Activated CD8-positive, alpha-beta T cell treated with anti-CD3 and anti-CD28 coated beads, Interleukin-2, amount 10 ng/mL, durations not matched to agents 7 days and 5 days (primary cell): ENCODE measurements at places on chromosomes 5 and 9.

GRCh38 chr5:169767938-169768337, 130.9 kb downstream of the DOCK2 start:
- DNase-seq: no peak

- DNase-seq: no peak
These were observed 96.4 kb upstream of the COL5A1 start for GRCh38 chr9:134545215-134545542.

- no peak for DNase-seq
These were observed 18.9 kb downstream of the RPS23 start for GRCh38 chr5:82259172-82259800.

GRCh38 chr5:40378396-40379177, 301.1 kb upstream of the PTGER4 start:
- DNase-seq: no peak

DNA sequence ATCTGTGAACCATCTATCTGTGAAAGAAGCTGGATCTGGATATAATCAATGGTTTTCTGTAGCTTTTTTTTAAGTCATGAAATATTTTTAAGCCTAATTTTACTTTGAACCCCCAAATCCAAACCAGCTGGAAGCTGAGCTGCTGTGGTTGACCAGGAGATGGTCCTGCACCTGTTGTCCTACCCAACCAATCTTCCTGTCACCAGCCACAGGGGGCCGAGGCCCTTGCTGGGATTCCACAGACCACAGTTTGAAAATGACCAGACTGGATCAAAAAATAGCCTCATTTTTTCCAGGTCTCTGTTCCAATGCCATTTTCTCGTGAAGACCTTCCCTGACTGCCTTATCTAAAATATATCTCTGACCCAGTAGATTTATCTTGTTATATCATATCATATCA, 200.6 kb downstream of the SGCD start:
- DNase-seq: no peak

- no peak for DNase-seq
These were observed 79.7 kb upstream of the SMIM23 start for GRCh38 chr5:171705830-171706468.

GRCh38 chr5:72596956-72597355, 89.7 kb upstream of the ZNF366 start:
- DNase-seq: no peak

- DNase-seq: no peak
These were observed 211.1 kb downstream of the DMRTA1 start for GRCh38 chr9:22657713-22658112.

- DNase-seq: no peak
These were observed 8.6 kb upstream of the PSAT1 start for GRCh38 chr9:78288214-78288892.

GRCh38 chr9:75965231-75965630, 74.8 kb downstream of the PCSK5 start:
- DNase-seq: no peak

GRCh38 chr9:83986765-83987401, 6.3 kb downstream of the RMI1 start:
- DNase-seq: no peak

DNA sequence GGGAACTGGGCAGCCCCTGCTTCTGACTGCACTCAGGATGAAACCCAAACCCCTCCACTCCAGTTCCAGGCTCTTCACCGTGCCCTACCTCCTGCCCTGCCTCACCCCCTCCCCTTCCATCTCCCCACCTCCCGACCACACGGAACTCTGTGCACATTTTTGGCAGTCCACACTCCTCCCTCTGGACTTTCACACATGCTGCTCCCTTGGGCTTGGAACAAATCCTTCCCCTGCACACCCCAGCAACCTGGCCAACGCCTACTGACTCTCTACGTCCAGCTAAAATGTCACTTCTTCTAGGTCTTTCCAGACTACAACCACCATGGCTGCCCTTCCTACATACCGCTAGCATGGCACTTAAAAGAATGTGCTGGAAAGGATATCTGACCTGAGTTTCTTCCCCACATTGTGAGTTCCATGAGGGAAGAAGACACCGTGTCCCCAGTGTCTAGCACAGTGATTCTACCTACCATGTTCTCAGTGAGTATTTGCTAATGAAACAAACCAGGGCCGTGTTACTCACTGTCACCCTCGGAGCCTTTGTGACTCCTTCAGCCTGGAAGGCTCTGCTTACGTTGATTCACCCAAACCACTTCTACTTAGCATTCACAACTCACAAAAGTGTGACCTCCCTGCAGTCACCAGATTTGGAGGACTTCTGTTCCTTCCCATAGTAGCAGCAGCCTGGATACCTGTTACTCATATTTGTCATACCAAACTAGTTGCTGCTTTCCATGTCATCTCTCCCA, 18.7 kb downstream of the RETREG1 start:
- DNase-seq: no peak

- no peak for DNase-seq
These were observed 16.2 kb downstream of the RBM18 start for GRCh38 chr9:122248448-122248865.

DNA sequence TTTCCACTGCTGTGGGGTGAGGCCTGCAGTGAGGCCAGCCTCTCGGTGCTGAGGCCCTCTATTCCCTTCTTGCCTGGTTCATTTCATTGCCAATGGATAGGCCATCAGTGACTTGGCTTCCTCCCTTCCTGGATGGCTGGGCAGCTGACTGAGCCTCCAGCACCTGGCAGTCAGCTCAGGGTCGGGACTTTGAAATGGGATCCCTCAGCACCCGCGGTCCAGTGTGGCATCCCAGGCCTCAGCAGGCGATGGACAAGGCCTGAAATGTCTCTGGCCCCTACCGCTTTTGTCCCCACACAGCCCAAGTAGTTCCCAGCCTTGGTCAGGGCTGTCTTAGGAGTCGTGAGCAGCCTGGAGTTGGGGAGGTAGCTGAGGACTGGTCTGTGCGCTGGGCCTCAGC, 17.2 kb downstream of the NDST1 start:
- DNase-seq: no peak

DNA sequence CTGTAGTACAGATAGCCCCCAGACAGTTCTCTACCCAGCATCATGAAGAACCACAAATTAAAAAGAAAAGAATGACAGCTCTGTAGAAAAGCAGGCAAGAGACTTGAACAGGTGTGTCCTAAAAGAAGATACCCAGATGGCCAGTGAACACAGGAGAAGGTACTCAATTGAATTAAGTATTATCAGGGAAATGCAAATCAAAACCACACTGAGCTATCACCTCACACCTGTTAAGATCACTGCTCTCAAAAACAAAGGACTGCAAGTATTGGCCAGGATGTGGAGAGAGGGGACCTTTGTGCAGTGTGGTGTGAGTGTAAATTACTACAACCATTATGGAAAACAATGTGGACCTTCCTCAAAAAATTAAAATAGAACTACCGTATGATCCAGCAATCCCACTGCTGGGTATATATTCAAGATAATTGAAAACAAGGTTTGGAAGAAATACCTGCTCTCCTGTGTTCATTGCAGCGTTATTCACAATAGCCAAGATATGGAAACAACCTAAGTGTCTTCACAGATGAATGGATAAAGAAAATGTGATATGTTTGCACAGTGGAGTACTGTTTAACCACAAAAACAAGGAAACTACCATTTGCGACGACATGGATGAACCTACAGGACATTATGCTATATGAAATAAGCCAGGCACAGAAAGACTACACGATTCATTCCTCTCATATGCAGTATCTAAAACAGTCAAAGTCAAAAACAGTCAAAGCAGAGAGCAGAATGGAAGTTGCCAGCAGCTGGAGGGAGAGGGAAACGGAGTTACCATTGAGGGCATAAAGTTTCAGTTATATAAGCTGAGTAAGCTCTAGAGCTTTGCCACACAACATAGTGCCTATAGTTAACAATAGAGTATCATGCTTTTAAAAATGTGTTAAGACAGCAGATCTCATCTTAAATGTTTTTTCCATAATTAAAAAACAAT, 102.6 kb downstream of the WNK2 start:
- no peak for DNase-seq

- no peak for DNase-seq
These were observed 141.7 kb downstream of the BARX1 start for GRCh38 chr9:93813221-93814076.

DNA sequence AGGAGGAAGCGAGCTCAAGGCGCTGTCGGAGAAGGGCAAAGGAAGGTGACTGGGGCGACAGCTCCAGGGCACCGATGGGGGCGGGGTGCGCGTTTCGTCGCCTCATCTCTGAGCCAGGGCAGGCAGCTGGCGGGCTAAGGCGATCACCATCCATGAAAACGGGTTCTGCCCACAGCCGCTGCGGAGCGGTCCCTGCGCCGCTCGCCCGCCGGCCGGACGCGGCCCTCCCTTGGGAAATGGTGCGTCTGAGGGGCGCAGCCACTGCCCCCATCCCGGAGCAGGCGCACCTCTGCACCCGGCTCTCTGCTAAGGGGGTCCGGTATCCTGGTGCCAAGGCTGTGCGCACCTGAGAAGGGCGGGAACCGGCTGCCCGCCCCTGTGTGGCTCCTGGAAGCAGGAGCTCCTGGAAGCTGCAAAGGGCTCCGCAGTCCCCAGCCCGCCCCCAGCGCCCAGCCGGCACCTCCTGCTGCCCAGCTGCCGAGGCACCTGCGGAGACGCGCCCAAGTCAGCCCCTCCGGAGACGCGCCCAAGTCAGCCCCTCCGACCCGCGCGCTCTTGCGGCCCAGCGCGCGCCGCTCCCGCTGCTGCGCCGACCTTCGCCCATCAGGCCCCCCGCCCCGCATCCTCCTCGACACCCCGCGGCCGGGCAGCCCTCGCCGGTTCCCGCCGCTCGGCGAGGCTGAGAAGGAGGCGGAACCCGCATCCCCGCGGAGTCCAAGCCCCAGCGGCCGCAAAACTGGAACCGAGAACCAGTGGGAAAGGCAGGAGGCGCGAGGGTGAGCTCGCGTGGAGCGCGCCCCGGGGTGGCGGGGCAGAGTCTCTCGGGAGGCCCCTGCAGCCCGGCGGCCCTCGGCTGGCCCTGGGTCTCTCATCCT, 757 bp downstream of the ANKRD34B start:
- DNase-seq: no peak

DNA sequence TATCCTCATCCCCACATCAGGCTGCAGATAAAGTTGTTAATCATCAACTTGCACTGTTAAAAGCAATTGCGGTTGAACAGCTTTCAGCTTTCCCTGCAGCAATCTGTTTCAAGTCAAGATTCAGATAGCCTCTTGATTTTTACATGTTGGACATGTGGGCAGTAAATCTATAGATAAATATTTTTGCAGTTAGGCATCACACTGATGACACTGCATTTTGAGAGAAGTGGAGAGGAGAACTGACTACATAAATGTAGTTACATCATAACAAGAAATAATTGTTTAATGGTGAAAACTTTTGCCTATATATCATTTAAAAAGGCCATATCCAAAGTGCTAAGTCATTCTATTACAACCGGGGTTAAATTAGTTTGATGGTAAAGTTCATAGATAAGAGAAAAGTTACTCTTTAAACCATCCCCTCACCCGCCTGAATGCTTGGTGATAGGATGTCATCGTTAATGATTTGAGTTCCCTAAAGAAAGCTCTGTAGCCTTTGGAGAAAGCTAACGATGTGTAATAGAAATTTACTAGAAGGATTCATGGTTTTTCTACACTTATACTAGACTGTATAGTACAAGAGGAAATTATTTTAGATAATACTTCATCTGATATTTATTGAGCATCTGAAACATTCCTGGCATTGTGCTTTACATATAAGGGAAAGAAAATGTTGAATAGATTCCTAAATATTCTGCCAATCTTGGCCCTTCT, 30.8 kb upstream of the ALDH1A1 start:
- DNase-seq: no peak

GRCh38 chr5:77152441-77152840, 58.0 kb upstream of the PDE8B start:
- DNase-seq: no peak

DNA sequence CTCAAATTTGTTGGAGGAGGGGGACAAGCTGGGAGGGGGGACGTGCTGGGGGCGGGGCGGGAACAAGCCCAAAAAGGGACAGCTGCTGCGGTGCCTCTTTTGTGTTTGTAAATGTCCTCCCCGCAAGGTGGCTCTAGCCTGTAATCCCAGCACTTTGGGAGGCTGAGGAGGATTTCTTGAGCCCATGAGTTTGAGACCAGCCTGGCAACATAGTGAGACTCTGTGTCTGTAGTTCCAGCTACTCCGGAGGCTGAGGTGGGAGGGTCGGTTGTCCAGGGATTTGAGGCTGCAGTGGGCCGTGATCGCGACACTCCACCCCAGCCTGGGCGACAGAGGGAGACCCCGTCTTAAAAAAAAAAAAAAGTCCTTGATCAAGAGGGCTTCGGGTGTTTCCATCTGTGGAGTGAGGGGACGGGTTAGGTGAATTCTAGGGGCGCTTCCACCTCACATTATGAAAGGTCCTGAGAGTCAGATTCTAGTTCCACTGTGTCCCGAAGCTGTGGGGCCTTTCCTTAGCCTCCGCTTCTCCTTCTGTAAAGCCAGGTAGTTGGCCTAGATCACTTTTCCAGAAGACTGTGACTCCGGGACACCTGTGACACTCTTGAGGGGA, 779 bp upstream of the CTNNA1 start:
- DNase-seq: no peak

DNA sequence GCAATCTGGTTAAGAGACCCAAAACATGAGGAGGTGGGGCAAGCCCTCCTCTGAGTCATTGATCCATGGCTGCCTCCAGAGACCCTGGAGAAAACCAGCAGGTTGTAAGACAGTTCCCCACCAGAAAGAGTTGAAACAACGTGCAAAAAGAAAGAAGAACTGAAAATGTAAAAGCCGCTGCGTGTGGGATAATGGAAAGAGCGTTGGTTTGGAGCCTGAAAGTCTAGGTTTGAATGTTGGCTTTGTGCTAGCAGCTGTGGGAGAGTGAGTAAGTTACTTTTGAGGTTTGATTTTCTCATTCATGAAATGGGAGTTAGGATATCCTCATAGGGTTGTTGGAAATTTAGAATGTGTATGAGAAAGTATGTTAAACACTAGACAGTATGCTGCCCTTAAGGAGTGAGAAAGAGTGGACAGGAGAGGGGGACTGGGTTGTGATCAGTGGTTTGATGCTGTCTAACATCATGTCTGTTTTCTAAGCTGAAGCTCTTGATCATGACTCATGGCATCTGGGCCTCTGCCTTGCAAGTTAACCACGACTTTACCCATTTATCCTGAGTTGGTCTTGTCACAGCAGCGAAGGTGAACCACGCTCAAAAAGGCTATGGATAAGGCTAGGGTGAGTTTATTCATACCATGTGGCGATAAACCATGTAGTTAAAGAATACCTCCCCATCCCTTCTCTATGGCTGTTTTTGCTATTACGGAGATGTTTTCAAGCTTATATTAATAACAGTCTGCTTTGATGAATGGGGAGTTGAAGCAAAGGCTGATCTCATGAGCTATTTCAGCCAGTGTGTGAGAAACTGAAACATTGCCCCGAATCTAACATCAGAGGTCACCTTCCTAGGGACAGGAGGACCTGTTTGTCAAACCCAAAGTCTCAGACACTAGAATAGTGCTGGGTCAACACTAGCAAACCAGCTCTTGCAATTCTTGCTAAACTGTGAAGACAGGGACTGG, 41.3 kb downstream of the ZNF366 start:
- no peak for DNase-seq
